Hippocampal formation (tissue), 2 donors: ENCODE measurements at places on chromosomes 7 and 10.
A peak's percentile ranks its signal among the peaks of the same experiment; 100 is the strongest.

DNA sequence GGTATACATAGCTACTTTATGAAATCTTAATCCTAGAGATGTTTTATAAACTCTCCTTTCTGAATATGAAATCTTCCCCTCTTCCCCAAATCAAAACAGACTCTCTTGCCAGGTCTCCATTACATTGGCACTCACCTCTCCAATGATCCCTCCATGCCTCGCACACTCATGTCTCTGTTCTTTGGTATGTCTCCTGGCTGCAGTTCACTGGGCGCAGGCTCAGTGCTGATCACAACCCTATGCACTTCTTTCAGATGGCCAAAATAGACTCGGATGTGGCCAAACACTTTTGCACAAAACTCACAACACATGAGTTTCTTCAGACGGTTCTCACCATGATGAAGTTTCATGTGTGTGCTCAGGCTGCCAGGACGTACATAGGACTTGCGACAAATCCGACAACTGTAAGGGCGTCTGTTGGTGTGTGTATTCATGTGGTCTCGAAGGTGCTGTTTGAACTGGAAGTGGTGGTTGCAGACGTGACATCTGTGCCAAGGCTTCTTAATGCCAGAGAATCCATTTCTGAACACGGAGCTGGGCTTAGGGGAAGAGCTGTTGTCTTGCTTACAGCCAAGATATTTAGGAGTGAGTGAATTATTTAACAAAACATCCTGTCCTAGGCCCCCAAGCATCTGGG lies 183.2 kb downstream of the ZNF438 start:
- DNase-seq: no peak

- DNase-seq: no peak
These were observed 41.2 kb upstream of the VCL start for GRCh38 chr10:73956476-73957359.

- no peak for DNase-seq
These were observed 64.4 kb upstream of the LEP start for GRCh38 chr7:128176696-128177095.

GRCh38 chr10:80714566-80714965 lies 176.9 kb downstream of the SH2D4B start:
- no peak for DNase-seq

GRCh38 chr10:118970770-118971169 lies 58.7 kb upstream of the NANOS1 start:
- DNase-seq: no peak

DNA sequence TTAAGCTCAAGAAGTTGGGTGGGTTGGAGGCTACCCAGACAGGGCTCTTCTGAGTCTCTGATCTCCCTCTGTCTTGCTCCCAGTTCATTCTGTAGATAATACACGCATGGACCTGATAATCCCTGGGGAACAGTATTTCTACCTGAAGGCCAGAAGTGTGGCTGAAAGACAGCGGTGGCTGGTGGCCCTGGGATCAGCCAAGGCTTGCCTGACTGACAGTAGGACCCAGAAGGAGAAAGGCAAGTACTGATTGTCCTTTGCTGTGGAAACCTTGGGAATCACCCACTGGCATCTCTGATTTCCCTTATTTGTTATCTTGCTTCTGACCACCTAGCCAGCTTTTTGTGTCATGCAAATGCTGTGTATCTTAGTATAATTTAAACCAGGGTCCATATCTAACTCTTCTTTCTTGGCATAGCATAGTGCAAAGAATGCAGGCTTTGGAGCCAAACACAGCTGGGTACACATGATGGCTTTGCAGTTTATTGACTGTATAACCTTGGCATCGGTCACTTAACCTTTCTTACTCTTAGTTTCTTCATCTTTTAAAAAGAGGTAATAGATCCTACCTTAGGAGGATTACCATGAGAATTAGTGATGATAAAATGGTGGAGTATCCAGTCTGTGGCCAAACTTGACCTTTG lies 18.0 kb downstream of the PLEKHA8 start:
- DNase-seq: no peak

DNA sequence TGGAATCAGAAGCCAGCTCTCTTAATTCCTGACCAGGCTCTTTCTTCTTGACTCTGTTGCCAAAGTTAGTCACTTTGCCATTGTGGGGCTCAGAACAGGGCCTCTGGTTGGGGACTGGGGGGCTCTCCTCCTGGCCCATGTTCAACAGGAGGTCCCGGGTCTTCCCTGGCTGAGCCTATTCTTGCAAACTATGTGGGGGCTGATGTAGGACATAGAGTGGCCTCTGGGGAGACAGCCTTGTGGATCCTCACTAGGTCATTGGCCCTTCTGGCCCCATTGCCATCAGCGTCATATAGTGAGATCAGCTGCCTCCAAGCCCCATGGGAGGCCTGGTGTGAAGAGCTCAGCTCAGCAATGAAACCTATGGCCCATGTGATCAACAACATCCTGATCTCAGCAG lies 77.6 kb upstream of the LEP start:
- no peak for DNase-seq

GRCh38 chr10:2303169-2303568 lies 565.8 kb upstream of the ADARB2 start:
- DNase-seq: no peak

- no peak for DNase-seq
These were observed 79.2 kb downstream of the SRPK2 start for GRCh38 chr7:105309235-105310169.

- no peak for DNase-seq
These were observed 175.9 kb downstream of the EBF3 start for GRCh38 chr10:129788215-129788614.

DNA sequence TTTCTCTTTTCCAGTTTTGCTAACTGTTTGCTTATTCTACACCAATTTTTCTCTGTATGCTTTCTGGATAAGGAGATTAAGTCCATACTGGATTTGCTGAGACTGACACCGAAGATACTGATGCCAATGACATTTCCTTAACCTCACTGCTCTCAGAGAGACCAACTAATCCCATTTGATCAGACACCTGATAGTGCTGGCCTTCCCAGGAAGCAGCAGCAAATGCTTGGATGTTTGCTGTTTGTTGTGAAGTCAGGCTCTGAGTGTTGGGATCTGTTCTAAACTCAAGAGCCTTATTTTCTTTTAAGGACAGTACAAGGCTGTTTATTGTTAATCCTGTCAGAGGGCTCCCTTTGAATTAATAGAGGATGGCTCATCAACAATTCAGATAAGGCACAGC lies 143.3 kb downstream of the ANK3 start:
- no peak for DNase-seq

- DNase-seq: no peak
These were observed 16.9 kb upstream of the MYL10 start for GRCh38 chr7:101645951-101646350.

DNA sequence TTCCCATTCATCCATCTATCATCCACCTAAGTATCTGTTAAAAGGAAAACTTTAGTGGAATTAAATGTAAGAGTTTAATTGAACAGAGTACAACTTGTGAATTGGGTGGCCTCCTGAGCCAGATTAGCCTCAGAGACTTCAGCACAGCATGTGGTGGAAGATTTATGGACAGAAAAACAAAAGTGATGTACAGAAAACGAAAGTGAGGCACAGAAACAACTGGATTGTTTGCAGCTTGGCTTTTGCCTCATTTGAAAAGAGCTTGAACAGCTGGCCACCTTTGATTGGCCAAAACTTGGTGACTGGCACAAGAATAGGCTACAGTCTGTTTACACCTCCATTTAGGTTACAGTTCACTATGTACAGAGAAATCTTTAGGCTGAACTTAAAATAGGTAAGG lies 1463.4 kb upstream of the CELF2 start:
- no peak for DNase-seq

DNA sequence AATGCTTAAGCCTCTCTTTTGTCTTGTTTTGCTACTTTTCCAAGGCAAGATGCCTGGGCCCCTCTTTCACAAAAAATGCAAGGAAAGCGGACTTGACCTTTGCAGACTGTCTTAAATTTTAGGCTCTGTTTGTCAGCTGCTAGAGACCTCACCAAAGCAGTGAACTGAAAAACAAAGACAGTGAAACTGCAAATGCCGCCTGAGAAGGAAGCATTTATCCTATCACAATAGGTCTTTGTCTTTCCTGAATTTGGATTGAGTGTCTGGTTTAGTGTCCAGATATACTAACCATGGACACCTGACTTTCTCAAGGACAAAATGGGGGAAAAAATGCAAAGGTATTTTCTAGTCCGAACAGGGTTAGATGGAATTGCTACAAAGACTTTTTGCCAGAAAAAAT lies 256.9 kb downstream of the INHBA start:
- peak; percentile 6 for DNase-seq

- DNase-seq: no peak
These were observed 32.1 kb downstream of the PLAC9 start for GRCh38 chr10:80164596-80164995.

GRCh38 chr7:158572000-158572828 lies 15.4 kb downstream of the PTPRN2 start:
- DNase-seq: no peak

DNA sequence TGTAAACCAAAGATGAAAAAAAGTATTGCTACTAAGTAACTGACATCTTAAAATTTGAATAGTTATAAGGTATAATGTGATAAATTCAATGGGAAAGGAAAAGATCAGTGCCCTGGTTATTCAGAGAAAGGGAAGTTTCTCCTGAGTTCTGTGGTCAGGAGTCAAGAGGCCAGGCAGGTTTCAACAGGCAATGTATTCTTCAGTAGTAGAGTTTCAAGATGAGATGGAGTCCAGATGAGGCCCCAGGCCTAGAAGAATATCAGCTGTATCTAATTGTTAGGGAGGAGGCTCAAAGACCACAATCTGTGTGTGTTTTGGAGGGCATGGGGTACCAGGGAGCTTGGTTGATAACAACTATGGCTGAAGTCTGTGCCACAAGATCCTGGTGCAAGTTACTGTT lies 101.4 kb upstream of the DLX6 start:
- DNase-seq: no peak

- DNase-seq: no peak
These were observed 20.4 kb downstream of the DNAJB12 start for GRCh38 chr10:72334196-72334824.

GRCh38 chr7:27586825-27587224 lies 75.9 kb downstream of the HIBADH start:
- DNase-seq: no peak

DNA sequence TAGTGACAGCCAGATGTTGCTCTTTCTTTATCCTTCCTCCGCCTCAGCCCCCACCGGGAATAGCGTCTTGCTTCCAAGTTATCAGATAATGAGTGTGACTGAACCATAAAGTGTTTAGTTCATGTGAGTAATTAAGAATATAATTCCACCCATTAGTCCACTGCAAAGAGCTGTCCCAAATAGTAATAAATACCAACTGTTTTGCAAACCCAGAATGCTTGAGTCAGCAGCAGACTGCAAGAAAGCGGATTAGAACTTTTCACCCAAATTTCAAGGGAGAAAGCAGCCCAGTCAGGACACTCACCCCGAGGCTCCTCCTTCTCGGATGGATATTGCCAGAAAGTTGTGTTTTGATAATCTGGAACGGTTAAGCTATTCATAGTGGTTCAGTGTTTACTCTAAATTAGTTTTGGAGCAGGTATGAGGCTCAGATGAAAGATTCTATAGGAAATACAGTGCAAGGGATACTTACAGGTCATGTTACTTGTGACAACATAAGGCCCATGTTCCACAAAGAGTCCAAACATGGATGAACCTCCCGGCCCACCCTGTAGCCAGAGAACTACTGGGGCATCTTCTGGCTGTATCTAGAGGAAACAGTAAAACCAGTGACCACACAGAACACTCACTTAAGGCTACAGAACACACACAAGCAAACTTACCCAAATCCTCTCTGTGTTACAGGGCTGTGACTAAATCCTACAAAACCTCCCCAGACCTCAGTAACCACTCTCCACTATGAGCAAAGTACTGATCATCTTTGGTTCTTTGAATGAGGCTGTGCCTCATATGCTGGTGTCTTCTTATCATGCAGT lies 50.5 kb downstream of the CPVL start:
- no peak for DNase-seq

- DNase-seq: no peak
These were observed 77.5 kb downstream of the LRRC4 start for GRCh38 chr7:127953423-127954356.

DNA sequence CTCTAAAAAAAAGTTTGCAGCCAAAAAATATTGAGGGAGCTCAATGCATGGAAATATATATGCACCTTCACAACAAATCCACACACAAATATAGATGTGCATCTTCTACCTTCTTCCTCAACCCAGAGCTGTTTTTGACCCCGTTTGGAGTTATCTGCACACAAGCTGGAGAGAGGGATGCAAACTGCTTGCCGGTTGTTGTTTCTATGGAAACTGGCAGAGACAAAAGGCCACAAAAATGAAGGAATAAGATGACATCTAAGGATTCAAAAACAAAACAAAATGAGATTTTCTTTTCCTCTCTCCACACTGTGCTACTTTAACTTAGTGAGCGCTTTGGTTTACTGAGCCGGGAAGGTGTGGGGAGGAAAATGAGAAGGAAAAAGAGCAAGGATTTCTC lies 210.2 kb upstream of the AGK start:
- DNase-seq: no peak

DNA sequence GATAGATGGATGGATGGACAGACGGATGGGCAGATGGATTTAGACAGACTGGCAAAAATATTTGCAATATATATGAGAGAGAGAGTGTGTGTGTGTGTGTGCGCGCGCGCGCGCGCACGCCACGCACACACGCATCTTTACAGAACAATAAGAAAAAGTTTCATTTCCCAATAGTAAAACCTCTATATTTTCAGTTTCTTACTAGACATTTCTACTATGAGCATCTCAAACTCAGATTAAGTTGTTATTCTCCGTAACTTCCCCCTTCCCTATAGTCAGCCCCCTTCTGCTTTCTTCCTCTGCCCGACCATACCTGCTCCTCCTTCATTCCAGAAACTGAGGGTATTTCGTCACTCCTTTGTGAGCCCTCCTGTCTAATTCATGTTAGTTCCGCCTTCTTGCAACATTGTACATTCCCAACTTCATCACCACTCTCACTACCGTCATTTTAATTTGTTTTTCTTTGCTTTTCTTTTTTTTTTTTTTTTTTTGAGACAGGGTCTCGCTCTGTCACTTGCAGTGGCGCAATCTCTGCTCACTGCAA lies 154.4 kb upstream of the SH2B2 start:
- DNase-seq: no peak

DNA sequence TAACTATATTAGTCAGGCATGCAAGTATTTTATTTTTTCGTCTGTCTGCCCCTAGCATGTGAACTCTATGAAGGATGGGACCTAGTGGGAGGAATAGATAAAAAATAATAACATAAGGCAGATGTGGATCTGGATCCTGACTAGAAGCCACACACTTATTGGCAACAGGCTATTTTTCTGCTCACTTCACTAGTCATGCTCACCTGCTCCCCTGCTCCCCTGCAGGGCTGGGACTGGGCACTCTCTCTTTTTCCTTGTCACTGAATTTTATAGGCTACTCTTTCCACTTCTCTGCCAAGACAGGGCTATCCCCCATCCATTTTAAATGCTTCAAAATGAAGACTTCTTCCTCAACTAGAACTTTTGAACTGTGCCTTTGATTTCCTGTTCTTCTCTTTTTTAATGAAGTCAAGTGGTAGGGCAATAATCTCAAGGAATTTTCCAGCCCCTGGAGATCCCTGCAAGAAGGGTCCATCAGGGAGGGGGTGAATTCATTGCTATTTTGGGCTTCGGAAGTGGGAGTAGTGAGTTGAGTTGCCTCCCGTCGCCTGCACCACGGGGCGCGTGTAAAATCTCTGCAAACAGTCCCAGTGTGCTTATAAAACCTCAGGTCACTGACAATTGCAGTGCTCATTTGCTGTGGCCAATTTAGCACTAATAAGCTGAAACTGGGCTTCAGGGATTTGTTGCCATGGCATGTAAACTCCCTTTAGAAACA lies 156.7 kb upstream of the NPVF start:
- DNase-seq: no peak
